ENCODE measurements at places on chromosomes 2 and 18. TPM values are rescaled to one million over a fixed set of nuclear protein-coding genes. Genes with fewer than 3 reads are reported as not detected.

Gene POTEJ
- not detected for total RNA-seq

Gene KCNJ3
- not detected for total RNA-seq

Gene KLHL14
- total RNA-seq = not detected

Gene DYNAP
- total RNA-seq = not detected

Gene ATAD2B
- 12.7 TPM for total RNA-seq

Gene SRSF7
- total RNA-seq = 72.7 TPM

Gene RAPGEF4
- total RNA-seq = 3.2 TPM

Gene EPAS1
- total RNA-seq = 174 TPM

Gene AGBL5
- total RNA-seq = 42.7 TPM

Gene CHST9
- total RNA-seq = 0.17 TPM
